ENCODE measurements at places on chromosomes 7 and 10.

DNA sequence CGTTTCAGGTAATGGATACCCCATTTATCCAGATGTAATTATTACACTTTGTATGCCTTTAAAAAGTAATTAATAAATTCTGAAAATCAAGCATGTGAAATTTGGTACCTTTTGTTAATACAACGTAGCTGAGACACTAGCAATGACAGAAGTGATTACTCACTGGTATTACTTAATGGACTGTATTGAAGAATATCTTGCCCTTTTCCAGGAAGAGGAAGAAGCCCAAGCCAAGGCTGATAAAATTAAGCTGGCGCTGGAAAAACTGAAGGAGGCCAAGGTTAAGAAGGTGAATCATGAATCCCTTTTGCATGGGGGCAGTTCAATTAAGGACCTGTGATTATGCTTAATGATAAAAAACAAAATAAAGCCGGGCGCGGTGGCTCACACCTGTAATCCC is 64.8 kb downstream of the APBB1IP start:
- no peak for DNase-seq

GRCh38 chr7:51973071-51973470 is 656.5 kb upstream of the COBL start:
- no peak for DNase-seq

DNA sequence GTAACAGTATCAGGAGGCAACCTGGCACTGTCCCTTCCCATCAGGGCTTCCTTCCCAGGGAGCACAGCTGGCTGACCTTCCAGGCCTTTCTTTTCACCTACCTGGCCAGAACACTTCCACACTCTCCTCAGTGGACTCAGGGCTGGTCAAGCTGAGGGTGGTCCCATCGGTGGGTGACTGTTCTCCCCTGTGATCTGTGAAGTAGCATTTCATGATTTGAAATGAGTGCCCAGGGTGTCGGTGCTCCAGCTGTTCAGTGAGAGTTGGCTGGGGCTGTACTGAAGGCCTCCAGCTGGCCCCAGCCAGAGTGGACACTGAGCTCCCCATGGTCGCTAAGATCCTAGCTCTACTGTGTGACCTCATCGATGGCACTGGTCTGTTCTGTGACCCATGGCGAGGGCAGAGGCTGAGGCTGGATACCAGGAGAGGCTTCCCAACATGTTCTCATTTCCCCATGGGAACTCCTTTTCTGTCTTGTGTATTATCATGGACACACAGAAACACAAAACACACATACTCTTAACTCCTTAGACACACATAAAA is at the start of gene FAM170B:
Gene FAM170B, minus strand, starts transcription at position 316 of the 543 bp plus-strand sequence. Its CDS starts 103 bp downstream, at position 213.
- no peak for DNase-seq

DNA sequence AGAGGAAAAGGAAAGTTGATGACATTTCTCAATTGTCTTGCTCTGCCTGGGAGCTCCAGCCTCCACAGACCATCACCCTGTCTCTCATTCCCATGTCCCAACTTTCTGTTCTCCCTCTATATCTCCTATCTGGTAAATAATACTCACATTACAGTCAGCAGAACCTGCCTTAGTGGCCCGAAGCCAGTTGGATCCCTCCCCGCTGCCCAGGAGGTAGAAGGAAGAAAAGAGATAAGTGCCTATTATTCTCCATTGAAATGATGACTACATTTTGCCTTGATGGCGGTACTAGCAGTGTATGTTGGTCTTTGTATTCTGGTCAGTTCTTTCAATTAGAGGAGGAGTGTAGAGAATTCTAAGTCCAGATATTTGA is 91.9 kb downstream of the CSTF2T start:
- DNase-seq: no peak

DNA sequence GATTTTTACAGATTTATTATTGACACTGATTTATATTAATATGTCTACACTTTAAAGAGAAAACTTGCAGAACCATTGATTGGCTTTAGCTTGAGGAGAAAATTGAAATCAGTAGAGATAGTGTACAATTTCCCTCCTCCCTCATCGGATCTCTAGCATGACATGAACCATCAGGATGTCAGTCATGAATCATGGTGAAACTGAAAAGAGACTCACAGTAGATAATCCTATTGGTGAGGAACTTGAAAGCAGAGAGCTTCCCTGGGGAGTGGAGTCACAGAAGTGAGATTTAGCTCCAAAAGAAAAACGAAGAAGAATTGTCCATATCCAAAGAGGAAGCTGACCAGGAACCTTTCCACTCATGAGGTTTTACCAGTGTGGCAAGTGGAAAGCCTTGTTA is 346.8 kb downstream of the ABCA13 start:
- no peak for DNase-seq

DNA sequence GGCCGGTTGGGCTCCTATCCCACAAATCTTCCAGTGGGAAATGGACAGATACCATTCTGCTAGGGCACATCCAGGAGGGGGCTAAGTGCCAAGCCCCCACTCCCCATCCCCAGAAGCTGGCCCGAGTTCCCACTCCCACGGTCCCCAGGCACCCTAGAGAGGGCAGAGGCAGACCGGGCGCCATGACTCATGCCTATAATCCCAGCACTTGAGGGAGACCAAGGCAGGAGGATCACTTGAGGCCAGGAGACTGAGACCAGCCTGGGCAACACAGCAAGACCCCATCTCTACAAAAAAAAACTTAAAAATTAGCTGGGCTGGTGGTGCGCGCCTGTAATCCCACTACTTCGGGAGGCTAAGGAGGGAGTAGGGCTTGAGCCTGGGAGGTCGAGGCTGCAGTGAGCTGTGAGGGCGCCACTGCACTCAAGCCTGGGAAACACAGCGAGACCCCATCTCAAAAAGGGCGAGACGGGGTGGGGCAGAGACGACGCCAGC is 870 bp downstream of the GNA12 start:
- no peak for DNase-seq

DNA sequence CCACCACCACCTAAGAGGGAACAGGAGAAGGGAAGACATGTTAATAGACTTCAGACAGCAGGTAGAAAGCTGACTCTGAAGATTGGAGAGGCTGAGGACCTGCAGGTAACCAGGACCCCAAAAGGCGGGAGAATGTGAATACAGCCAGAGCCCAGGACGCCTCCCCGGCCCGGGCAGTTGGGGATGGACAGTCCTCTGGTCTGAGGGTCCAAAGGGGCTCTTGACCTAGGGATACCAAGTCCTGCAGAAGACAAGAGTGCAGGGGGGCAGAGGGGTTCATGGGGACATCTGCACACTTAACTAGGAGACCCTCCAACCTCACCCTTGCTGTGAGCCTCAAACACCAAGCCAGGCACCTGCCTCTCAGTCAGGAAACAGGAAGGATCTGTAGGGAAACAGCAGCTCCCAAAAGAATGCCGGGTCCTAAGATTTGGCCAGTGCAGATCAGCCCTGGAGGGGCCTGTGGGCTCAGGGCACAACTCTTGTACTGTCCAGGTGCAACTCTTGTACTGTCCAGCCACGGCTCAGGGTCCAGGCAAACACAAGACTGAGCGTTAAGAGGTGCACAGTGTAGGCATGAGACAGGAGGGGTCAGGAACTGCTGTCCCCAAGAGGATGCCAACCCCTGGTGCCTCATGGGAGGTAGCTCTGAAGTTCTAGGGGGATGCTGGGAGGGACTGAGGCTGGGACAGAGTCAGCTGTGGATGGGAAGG is 2.3 kb upstream of the STK32C start:
- DNase-seq: no peak

GRCh38 chr7:127799535-127800305 is 147.7 kb downstream of the SND1 start:
- DNase-seq: no peak

DNA sequence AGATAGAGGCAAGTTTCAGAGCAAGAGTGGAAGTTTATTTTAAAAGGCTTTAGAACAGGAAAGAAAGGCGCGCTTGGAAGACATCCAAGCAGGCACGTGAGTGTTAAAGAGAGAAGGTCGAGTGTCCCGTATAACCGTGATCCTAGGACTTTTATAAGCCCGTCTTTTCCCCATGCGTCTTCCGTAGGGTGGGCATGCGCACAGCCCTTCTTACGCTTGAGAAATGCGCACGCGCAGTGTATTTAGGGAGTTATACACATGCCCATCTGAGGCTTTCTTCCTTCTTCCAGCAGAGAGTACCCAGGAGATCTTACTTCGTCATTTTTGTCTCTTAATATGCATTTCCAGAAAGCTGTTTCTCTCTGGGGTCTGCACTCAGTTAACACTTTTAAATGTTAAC is 52.4 kb downstream of the CALD1 start:
- no peak for DNase-seq

- DNase-seq: no peak
Observed at GRCh38 chr7:155169498-155170065, 99.5 kb downstream of the HTR5A start.

DNA sequence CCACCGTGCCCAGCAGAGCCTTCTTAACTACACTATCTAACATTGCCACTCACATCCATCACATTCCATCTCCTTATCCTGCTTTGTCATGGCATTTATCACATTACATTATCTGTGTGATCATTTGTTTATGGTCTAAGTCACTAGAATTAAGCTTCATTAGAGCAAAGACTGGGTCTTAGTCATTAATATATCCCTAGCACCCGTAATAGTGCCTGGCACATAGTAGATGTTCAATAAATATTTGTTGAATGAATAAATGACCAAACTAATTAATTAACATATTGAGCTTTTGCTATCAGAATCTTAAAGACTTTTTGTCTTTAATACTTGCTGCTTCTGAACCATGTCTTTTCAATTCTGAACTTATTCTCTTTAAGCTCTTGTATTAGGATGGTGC is 5.9 kb upstream of the COPG2 start:
- DNase-seq: no peak

DNA sequence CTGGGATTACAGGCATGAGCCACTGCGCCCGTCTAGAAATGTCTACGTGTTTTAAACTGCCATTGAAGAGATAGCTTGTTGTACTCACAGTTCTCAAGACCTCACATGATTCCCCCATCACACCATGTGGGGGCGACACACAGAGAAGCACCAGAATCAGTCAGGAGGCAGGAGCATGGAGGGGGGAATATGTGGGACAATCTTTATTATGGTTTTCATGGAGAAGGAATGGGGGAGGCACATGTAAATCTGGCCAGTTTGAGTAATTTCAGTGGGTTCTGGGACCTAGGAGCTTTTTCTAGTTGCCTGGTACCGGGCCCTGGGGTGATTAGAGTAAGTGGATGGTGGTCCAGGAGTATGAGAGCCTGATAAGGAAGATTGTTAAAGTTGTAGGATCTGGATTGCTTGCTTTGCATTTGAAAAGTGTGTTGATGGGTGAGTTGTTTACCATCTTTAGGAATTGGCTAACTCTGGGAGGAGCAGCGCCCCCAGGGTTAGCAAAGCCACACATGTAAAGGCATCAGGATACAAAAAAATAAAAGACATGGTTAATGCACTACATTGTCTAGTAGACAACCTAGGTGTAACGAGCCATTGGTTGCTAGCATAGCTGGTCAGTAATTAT is 85.4 kb upstream of the SLC13A1 start:
- no peak for DNase-seq

GRCh38 chr7:23347682-23348180 is 48.6 kb downstream of the MALSU1 start:
- DNase-seq: no peak

DNA sequence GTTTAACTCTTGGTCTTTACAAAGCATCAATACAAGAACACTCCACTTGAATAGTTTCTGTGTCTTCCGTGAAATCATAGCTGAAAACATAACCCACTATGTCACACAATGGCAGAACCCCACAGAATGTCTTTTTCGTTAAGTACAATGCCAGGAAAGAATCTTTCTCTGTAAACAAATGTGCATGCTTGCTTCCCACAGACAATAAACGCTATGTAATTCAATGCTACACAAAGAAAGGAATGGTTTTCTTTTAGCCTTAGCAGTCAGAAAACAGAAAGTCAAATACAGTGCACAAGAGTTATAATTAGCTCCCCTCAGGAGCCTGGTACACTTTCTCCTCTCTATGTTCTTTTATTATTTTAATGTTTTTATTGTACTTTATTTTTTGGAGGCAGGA is 186.1 kb downstream of the SRPK2 start:
- DNase-seq: no peak

GRCh38 chr7:47535704-47536628 is 45.9 kb downstream of the TNS3 start:
- DNase-seq: no peak

- DNase-seq: no peak
Observed at GRCh38 chr10:118052816-118053215, 6.1 kb upstream of the RAB11FIP2 start.

- DNase-seq: no peak
Observed at GRCh38 chr10:5971315-5971832, 6.0 kb downstream of the IL15RA start.

DNA sequence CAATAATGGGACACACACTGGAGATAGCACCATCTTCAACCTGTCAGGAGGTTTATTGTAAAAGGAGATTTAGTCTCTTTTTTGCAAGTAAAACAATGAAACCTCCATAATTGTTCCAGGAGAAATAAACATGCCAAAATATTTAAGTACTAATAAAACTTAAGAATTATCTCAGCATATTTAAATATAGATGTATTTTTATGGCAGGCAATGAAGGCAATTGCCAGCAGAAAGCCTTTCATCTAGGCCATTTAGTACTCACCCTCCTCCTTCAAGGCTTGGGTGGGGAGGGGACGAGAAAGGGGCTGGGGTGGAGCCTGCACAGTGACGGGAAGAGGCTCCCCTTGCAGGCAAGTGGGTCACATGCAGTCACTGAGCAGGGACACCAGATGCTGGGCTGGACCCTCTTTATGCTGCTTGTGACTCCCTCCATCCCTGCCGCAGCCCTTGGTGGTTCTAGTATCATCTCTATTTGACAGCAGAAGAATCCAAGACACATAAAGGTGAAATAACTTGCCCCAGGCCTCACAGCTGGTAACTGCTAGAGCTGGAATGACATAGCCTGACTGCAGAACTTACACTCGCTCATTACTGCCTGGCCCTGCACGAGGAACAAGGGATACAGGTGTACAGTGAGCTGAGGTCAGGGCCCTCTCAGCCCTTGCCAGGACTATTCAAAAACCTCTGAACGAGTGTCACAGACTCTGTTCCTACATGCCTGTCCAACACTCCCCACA is 449.5 kb upstream of the ZMIZ1 start:
- no peak for DNase-seq

GRCh38 chr7:33837356-33837851 is 67.9 kb upstream of the BMPER start:
- no peak for DNase-seq

DNA sequence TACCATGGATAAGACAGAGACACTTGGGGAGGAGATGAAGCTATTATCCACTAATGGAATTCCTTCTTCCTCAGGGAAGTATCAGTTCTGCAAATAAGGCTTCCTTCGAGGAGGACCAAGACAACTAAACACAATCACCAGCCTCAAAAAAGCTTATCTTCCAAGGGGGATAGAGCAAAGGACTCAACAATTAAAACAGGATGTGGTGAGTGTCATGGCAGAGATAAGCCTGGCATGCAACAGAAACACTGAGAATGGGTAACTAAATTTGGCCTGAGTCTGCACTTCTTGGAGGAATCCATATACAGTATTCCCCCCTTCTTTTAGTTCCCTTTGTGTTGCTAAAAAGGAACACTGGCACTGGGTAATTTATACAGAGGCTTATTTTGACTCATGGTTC is 1285.2 kb downstream of the GATA3 start:
- DNase-seq: no peak

DNA sequence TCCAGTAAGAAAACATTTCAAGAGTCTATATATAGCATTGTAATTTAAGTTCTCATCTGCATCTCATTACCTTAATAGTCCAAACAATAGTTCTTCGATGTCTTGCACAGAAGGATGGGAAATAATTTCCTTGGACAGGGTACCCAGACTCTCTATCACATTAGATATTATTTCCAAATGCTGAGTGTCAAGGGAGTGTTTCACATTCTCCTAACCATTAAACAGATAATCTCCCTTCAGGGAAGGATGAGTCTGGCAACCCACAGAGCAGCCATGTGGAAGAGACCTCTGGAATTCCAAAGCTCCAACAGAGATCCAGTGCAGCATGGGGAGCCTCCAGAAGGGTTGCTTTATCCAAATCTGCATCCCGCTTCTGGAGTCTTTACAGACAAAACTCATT is 89.6 kb downstream of the FZD1 start:
- DNase-seq: no peak
